ENCODE measurements at places on chromosomes 4 and X. TPM values are rescaled to one million over a fixed set of nuclear protein-coding genes. Genes with fewer than 3 reads are reported as not detected.

- DNase-seq = no peak
- no peak overlapping the region for H3K4me3 ChIP-seq
- no peaks in the 10 kb centered on the region for H3K36me3 ChIP-seq
These were observed 43.4 kb upstream of the CLNK start for GRCh38 chr4:10728016-10728415.

DNA sequence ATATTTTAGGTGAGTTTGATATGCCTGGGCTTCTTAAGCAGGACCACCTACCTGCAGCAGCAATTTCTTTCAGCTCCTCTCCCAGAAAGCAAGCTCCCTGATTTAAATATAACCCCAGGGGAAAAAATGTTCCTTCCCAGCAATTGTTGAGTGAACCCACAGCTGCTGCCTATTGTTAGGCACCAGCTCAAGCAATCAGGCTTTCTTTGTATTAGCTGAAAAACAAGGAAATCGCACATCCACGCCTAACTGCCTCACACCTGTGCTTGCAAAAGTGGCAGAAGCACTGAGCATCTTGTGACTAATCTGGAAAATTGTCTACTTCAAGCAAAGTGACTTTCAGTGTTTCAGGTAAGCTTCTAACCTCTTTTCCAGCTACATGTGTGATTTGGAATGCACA is 432.2 kb downstream of the SMARCA1 start:
- no peak overlapping the region for H3K4me3 ChIP-seq
- DNase-seq = no peak
- no peaks in the 10 kb centered on the region for H3K36me3 ChIP-seq
- no peaks in the 10 kb centered on the region for H3K27me3 ChIP-seq

GRCh38 chr4:66640233-66640990 is 904.9 kb downstream of the CENPC start:
- no peaks in the 10 kb centered on the region for H3K4me1 ChIP-seq
- H3K27ac ChIP-seq = no peak overlapping the region
- no peak overlapping the region for H3K4me3 ChIP-seq
- H3K36me3 ChIP-seq = no peaks in the 10 kb centered on the region
- no peaks in the 10 kb centered on the region for H3K27me3 ChIP-seq

Gene MUC7
- not detected for total RNA-seq

Gene TEX13C
- total RNA-seq = not detected

Data from HepG2 (cell line).